Liver (tissue), 10 donors: ENCODE measurements at places on chromosomes 1 and 21.

- no peak for DNase-seq
Observed at GRCh38 chr21:38929652-38930051, 123.9 kb downstream of the ETS2 start.

DNA sequence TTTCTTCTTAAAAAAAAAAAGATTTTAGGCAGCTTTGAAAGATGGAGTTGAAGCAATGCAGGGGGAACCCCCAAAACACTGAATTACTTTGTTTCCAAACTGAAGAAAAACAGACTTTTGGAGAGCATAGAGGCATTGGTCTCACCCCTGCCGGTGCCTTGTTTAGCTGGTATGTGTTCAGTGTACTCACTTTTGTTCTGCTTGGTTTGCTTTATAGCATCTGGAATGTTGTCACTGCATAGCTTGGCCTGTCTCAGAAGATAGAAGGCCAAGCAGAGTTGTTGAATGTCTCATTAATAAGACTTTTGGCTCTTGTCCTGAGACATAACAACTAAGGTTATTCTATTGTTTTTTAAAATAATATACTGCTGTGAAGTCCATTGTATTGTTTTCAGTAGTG lies 6.9 kb downstream of the THRAP3 start:
- DNase-seq: no peak

DNA sequence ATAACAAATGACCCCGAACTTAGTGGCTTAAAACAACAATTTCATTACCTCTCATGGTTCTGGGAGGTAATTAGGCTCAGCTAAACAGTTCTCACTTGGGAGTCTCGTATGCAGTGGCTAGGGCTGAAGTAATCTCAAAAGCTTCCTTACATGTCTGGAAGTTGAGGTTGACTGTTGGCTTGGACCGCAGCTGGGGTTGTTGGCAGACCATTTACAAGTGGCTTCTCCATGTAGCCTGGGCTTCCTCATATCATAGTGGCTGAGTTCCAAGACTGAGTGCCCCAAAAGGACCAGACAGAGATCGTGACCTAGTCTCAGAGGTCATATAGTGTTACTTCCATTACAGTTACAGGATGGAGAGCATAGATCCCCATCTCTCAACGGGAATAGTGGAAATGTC lies 2.4 kb upstream of the POGZ start:
- no peak for DNase-seq

- no peak for DNase-seq
Observed at GRCh38 chr1:199411506-199411905, 616.0 kb upstream of the NR5A2 start.

DNA sequence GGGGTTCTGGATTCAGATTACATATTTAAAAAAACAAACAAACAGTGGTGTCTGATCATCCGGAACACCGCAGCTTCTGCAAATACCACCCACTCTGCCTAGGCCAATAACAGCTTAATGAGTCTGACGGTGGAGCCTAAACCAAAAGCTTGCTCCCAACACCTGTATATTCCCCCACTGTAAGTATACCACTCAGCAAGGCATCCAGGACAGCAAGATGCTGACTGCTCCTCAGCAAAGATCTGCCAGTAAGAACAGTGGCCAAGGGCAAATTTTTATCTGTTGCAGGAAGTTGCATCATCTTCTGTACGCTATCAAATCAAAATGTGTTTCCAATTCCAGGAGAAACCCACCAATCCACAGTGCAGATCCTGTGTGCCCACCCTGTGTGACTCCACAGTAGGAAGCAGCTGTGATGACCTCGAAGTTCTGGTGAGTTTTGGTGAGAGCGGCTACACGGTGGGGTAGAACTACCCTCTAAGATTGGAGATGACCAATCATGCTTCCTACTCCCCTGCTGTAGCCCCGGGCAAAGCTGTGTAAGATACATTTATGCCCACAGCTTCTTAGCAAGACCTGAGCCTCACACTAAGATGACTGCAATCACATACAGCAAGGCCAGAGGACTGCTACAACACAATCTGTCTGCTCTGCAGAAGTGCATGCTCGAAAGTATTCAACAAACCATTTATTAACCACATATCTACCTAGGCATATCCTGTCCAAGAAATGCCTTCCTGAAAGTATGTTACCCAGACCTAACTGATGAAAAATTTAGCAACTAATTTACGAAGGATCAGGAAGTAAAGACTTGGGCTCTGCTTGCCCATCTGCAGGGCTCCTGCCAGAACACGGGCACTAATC lies 30.5 kb downstream of the SIPA1L2 start:
- no peak for DNase-seq

DNA sequence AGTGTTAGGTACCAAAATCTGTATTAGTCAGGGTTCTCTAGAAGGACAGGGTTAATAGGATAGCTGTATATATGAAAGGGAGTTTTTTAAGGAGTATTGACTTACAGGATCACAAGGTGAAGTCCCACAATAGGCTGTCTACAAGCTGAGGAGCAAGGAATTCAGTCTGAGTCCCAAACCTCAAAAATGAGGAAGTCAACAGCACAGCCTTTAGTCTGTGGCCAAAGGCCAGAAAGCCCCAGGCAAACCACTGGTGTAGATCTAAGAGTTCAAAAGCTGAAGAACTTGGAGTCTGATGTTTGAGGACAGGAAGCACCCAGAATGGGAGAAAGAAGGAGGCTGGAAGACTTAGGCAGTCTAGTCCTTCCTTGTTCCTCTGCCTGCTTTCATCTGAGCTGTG lies 487.5 kb upstream of the CHRM3 start:
- DNase-seq: no peak

DNA sequence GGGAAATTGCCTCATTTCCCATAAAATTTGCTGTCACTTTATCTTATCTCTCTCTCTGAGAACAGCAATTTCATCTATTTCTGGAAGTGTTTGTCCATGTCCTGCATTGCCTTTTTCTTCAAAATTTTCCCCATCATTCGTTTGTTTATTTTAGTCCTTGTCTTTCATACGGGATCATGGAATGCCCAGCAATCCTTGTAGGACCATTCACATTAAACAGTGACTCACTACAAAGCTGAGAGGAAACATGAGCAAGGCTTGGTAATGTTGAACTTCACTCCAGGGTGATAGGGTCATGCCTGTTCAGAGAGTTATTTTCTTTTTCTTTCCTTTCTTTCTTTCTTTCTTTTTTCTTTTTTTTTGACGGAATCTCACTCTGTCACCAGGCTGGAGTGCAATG lies 32.2 kb upstream of the HNRNPU start:
- DNase-seq: no peak

- no peak for DNase-seq
Observed at GRCh38 chr1:150529017-150529416, 13.5 kb downstream of the FALEC start.

GRCh38 chr1:1793481-1794244 lies 15.4 kb upstream of the NADK start:
- no peak for DNase-seq

GRCh38 chr1:228825840-228826484 lies 90.7 kb downstream of the RHOU start:
- DNase-seq: no peak

- no peak for DNase-seq
Observed at GRCh38 chr1:234780531-234781162, 170.7 kb upstream of the IRF2BP2 start.

DNA sequence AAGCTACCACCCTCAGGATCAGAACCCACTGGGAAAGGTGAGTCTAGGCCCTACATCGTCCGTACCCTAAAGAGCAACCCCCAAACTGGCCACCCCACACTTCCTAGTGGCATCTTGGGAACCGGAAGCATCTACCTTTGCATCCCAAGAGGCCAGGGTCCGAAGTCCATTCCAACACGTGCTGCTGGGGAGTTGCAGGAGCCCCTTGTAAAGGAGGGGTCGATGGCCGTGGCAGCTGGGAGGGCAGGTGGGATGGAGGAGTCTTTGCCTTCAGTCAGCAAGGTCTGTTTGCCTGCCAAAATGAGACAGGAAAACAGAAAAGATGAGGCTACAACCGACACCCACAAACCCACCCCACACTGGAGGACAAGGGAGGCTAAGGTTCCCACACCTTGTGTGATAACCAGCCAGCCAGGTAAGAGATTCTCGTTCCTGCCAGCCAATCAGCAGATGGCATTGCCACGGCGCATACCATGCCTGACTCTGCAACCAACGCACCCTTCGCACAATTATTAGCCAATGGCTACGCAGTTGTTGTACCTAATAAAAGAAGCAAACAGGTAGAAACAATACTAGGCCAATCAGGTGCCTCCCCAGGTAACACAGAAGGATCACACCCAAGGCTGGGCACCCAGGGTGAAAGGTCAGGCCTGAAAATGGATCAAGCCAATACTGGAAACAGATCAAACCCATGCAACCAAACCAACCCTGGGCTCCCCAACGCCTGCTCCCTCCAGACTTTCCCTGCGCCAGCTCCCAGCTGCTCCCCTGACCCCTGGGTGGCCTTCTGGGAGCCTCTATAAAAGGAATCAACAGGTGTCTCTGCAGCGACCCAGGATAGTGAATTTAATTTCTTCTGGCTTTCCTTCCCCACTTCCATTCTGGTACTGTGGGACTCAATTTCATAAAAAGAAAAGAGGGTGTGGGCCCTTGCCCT lies 35.6 kb downstream of the CASZ1 start:
- no peak for DNase-seq
